NCI-H1105 (cell line): ENCODE measurements at places on chromosomes 13 and 19.

- no peak for DNase-seq
Observed at GRCh38 chr13:47959468-47960247, 41.4 kb downstream of the SUCLA2 start.

- DNase-seq, result no peak
Observed at GRCh38 chr13:98487016-98487415, 89.9 kb downstream of the STK24 start.

DNA sequence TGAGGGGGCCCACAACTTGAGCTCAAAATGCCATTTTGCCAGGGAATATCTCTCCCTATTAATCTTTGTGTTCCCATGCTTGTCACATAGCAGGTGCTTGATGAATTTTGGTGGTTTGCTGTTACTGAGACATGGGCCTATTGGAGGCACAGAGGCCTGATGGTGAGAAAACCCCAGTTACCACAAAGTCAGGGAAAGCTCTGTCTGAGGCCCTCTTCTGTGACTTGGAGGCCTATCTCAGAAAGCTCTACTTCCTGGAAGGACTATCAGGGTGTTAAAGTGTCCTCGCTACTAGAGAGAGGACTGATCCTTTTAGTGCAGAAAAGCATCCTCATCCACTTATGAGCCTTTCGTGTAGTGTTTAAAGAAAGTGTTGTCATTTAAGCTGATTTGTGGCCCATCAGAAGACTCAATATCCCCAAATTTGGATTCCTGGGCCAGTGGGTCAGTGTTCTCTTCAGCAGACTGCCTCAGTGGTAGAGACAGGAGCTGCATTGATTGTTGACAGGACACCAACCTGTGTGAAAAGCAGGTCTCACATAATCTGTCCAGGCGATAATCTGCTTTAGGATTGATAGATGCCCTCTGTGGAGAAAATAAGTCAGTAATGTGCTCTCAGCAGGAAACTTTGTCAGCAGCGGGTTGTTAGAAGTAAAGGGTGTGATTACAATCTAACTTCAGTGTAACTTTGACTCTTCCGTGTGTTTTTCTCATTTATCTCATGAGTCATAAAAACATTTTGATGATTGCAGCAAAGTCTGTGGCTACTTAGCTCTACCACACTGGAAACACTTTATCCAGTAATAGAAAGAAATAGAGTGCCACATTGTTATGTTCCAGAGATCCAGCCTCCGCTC lies 121.0 kb downstream of the AKAP11 start:
- no peak for DNase-seq

- DNase-seq, result no peak
Observed at GRCh38 chr13:33678906-33679657, 138.9 kb upstream of the RFC3 start.

- DNase-seq, result no peak
Observed at GRCh38 chr19:30402436-30403202, 30.4 kb downstream of the ZNF536 start.

GRCh38 chr13:28476919-28477708 lies 17.8 kb downstream of the FLT1 start:
- no peak for DNase-seq

GRCh38 chr19:32891609-32892008 lies 22.0 kb upstream of the SLC7A9 start:
- no peak for DNase-seq

- DNase-seq, result no peak
Observed at GRCh38 chr19:1468821-1469254, 10.2 kb downstream of the C19orf25 start.
